H4 (cell line): ENCODE measurements at places on chromosomes 2 and 18. TPM values are rescaled to one million over a fixed set of nuclear protein-coding genes. Genes with fewer than 3 reads are reported as not detected.

The IL36A gene
- total RNA-seq, result not detected in 2 replicates

The PIKFYVE gene
- total RNA-seq, result 11.8 and 16.0 TPM in 2 replicates

GRCh38 chr2:63850649-63851048, 9.0 kb downstream of the UGP2 start:
- no peak for DNase-seq

- DNase-seq, result no peak
Observed at GRCh38 chr2:18268400-18268799, 292.1 kb downstream of the RDH14 start.
